ENCODE measurements at places on chromosomes 6 and 20.

DNA sequence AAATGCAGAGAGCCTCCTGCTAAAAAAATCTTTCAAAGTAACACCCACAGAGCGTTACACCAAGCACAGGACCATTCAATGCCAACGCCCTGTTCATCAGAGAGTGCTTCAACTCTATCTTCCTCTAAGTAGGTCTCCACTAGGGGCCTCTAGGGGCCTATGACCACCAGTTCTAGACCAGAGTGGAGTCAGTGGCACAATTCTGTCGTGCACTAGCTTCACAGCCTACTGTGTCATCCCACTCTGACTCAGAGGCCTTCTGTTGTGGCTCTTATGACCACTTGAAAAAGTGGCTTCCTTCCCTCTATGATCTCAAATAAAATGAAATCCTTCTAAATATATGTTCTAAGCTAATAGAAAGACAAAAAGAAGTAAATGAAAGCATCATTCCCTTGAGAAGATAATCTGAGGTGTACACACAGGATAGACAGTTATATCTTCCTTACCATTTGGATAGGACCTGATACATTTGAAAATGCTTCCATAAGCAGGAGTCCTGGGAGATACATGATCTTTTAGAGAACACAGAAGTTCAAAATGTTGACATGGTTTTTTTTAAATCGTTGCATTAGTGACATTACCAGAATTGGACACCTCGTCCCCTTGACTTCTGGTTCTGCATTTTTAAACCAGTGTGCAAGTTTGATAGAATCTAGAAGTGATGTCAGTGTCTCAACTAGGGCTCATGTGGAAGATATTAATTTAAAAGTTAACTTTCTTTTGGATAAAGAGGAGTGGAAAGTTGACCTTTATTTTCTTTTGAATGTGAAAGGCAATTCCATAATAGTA is 151.9 kb downstream of the SH3BGRL2 start:
- no peak for DNase-seq

- DNase-seq = no peak
Measured at GRCh38 chr6:28969129-28969528, 36.0 kb downstream of the ZNF311 start.

DNA sequence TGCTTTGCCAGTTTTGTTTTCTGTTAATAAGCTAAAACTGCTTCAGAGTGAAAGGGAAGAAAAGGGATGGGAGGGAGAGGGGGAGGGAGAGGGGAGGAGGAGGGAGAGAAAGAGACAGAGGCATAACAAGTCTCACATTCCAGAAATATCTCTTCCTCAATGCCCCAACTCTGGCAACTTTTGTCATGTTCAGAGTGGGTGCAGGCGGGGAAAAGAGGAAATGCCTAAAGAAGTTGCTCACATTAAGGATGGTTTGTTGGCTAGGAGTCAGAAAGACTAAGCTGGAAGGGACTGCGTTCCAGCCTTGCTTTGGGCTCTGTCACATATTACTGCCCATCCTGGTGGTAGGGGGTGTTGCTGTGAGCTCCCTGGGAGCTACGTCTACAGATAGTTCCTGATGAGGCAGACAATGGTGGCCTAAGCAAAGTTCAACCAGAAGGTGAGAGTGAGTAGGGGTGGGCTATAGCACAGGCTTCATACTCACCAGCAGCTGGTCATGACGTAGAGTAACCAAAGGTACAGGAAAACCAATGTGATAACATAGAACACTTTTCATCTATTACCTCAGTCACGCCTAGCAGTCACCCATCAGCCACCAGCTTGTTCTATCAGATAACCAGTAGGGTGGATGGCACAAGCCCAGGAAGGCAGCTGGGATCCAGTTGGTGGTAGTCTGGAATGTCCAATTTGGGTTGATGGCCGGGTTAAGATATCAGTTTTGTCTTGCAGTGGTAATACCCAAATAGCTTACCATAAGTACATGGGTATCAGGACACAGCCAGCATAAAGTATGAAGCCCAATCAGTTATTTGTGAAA is 2.1 kb downstream of the TSPYL4 start:
- DNase-seq = no peak

- no peak for DNase-seq
Measured at GRCh38 chr6:89436226-89436625, 3.3 kb downstream of the ANKRD6 start.

DNA sequence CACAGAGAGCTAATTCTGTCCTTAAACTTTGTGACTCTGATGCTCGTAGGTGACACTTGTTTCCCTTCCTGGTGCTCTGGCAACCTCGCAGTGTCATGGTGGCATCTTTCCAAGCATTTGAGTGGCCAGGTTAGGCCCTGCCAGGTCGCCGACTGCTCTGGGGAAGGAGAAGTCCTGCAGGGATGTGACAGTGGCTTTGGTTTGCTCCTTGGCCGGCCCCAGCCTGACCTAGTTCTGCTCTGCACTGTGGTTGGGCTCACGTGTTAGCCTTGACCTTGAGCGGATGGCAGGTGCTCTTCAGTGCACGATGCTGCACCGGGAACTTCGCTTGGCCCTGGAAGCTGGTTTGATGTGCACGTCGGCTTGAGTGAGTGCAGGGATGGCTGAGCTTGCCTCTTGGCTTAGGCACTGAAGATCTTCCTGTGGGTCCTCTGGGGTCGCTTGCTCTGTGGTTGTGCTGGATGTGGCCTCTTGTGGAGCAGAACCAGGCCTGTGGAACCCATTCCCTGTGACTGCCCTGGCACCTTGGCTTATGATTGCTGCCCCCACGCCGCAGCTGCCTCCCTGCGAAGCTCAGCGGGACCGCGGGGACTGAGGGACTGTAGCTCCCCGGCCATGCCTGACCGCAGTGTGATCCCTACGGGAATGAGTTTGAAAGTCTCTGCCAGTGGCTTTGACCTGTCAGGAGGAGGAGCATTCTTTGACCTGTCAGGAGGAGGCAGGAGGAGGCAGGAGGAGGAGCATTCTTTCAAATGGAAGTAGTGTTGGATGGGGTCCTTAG is 8.7 kb downstream of the OSBPL2 start:
- no peak for DNase-seq

DNA sequence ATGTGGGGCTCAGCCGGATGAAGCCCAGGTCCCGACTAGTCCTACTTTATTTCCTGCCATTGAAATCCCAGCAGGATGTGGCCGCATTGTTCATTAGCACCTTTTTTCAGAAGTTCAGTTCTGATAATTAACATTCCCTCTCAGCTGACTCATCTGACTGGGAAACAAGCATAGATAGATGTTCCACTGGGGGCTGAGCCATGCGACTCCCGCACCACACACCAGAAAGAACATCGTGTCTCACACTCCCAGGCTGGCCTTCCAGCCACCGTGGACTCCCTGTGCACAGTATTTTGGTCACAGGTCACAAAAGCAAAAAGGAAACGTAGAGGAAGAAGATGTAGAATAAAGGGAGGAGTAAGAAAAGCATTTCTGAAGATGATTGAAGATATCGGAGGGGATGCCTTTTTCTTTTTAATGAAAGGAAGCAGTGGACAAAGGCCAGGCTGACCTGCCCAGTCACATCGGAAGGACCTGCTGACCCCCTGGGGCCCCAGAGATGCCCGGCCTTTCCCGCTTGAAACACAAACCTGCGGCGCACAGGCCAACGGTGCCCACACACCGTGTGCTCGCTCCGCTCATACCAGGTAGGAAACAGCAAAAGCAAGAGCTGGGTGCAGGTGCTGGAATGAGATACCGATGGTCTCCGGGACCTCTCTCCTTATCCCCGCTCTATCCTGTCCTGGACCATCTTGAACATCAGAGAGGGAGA is 11.8 kb downstream of the RPS6KA2 start:
- no peak for DNase-seq

DNA sequence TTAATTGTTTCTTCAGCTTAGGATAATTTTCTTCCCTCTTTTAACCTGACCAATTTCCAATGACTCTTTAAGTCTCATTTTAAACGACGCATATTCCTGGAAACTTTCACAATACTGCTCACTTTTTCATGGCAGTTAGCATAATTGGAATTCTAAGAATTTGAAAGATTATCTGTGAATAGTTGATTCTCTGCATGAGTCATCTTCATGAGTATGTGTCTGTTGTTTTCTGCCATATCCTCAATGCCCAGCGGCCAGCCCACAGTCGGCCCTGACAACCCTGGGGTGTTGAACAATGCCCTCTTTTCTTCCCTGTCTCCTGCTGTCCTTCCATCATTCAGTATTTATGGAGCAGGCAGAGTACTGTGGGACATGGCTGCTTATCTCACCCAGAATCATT is 554.2 kb downstream of the CDH26 start:
- no peak for DNase-seq

GRCh38 chr20:62376112-62377063 is 9.3 kb upstream of the LAMA5 start:
- DNase-seq = no peak
